ENCODE measurements at places on chromosomes 1 and 21. TPM values are rescaled to one million over a fixed set of nuclear protein-coding genes. Genes with fewer than 3 reads are reported as not detected.

Gene PEX10
- 12.3 TPM for total RNA-seq

Gene BCL2L15
- total RNA-seq, result not detected

Gene CHI3L2
- total RNA-seq, result 36.8 TPM

Gene TTC34
- total RNA-seq, result 0.53 TPM

Gene C1QA
- 254 TPM for total RNA-seq
